ENCODE measurements at places on chromosomes 7 and 10. TPM values are rescaled to one million over a fixed set of nuclear protein-coding genes. Genes with fewer than 3 reads are reported as not detected.

CPSF4 gene
- total RNA-seq = 99.8 TPM

SLC39A12 gene
- total RNA-seq = not detected

PMPCB gene
- total RNA-seq = 85.7 TPM

EN2 gene
- total RNA-seq = not detected

HOXA11 gene
- not detected for total RNA-seq

EZH2 gene
- total RNA-seq = 118 TPM

TFAM gene
- 163 TPM for total RNA-seq

OR2A12 gene
- not detected for total RNA-seq

C10orf67 gene
- total RNA-seq = not detected

VTI1A gene
- total RNA-seq = 20.4 TPM

PLOD3 gene
- 103 TPM for total RNA-seq

SYCE1 gene
- not detected for total RNA-seq

PON3 gene
- total RNA-seq = not detected

ADAMTS14 gene
- 31.7 TPM for total RNA-seq

CTAGE15 gene
- total RNA-seq = not detected

ECD gene
- total RNA-seq = 44.9 TPM

AGBL3 gene
- 2.1 TPM for total RNA-seq

TCERG1L gene
- total RNA-seq = not detected

UNC5B gene
- total RNA-seq = 8.4 TPM

HMX3 gene
- 43.5 TPM for total RNA-seq

AKR1C1 gene
- 75.9 TPM for total RNA-seq

TNRC18 gene
- total RNA-seq = 43.2 TPM

AKR1C8 gene
- total RNA-seq = 0.24 TPM

HOXA9 gene
- not detected for total RNA-seq

HOXA7 gene
- total RNA-seq = not detected

H2AZ2 gene
- total RNA-seq = 273 TPM

PRLHR gene
- total RNA-seq = not detected

TMEM225B gene
- total RNA-seq = 0.60 TPM

NUTM2E gene
- 0.20 TPM for total RNA-seq

PNLIPRP2 gene
- total RNA-seq = 0.40 TPM

PNLIPRP3 gene
- not detected for total RNA-seq

GRID2IP gene
- total RNA-seq = not detected

SLC13A1 gene
- 0.04 TPM for total RNA-seq

CDK1 gene
- 174 TPM for total RNA-seq

NAPEPLD gene
- 8.4 TPM for total RNA-seq

GBX1 gene
- total RNA-seq = not detected

SNCG gene
- total RNA-seq = 86.6 TPM

C10orf95 gene
- 0.38 TPM for total RNA-seq

PDE1C gene
- not detected for total RNA-seq

ENTPD1 gene
- 0.35 TPM for total RNA-seq

LIPN gene
- not detected for total RNA-seq

RPEL1 gene
- 0.07 TPM for total RNA-seq

RBP3 gene
- not detected for total RNA-seq

ABCA13 gene
- 0.69 TPM for total RNA-seq

CPXM2 gene
- total RNA-seq = not detected
